NCI-H226 (cell line): ENCODE measurements at places on chromosomes 2 and 18.
A peak's percentile ranks its signal among the peaks of the same experiment; 100 is the strongest.

- DNase-seq = peak; percentile 56
Observed at GRCh38 chr2:240208631-240209211, 68.3 kb upstream of the OTOS start.

DNA sequence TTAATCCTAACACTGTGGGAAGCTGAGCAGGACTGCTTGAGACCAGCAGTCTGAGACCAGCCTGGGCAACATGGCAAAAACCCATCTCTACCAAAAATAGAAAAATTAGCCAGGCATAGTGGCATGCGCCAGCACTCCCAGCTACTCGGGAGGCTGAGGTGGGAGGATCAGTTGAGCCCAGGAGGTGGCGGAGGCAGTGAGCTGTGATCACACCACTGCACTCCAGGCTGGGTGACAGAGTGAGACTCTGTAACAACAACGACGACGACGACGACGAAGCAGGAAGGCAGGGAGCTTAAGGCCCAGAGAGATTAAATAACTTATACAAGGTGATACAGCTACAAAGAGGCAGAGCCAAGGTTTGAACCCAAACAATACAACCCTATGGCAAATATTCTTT lies 37.3 kb downstream of the CFAP36 start:
- DNase-seq = no peak

- DNase-seq = no peak
Observed at GRCh38 chr18:5543773-5544389, at the start of gene EPB41L3. Gene EPB41L3, minus strand, starts transcription at chr18:5543997. Its CDS starts 54,814 bp downstream, at chr18:5489183.

- peak; percentile 12 for DNase-seq
Observed at GRCh38 chr2:161102770-161103450, 57.3 kb upstream of the TANK start.

- DNase-seq = no peak
Observed at GRCh38 chr18:79852561-79853302, 55.0 kb downstream of the KCNG2 start.

GRCh38 chr2:191270306-191271161 lies 25.3 kb downstream of the MYO1B start:
- DNase-seq = no peak

DNA sequence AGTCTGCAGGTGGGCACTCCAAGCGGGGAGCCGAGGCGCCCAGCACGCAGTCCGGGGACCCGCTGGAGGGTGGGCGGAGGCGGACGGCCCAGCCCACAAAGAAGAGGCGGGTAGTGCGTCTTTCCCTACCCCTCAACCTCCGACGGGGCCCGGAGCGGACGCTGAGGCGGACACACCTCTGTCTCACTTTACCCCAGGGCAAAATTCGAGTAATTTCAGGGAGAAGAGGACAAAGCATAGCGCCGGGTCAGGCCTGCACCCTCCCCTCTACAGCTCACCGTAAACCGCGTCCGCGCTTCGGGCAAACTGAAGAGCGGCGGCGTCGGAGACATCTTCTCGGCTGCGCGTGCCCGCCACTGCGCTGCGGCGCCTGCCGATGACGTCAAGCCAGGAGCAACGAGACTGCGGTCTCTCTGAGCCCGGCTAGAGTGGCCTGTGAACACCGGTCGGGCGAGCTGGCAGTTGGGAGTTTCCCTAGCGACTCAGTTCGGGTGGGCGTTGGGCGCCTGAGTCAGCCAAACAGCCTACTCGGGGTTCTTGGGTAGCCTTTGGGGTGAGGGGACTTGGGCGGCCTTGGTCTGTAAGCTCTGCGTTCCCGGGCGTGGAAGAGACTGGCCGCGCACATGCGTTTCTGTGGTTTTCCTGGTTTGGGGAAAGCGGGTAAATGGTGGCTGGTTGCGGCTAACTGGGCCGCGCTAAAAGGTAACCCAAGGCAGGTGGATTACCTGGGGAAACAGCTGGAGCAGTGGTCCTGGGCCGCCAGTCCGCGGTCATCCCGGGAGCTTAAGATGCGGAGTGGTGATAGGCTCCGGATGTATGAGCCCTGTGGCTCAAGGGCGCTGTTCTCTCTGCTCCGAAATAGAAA lies at the start of gene THOC1:
THOC1 (minus strand) TSS at position 360 of the 865 bp plus-strand sequence; CDS start at position 332, 28 bp downstream.
- peak; percentile 94 for DNase-seq

DNA sequence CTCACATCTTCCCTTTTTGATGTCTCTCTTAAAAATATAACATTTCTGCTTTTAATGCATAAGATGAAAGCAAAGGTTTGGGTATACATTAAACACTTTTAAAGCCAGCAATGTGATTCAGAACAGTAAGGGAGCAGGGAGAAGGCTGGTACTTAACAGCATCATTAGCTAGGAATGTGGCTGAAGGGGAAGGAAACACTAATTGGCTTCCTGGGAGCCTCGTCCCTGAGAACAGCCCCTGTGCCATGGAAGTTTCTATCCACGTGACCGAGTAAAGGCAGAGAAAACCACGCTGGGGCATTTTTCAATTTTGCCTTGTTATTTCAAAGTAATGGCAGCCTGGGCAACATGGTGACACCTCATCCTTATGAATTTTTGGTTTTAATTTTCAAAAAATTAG lies 109.2 kb upstream of the GPC1 start:
- DNase-seq = no peak

GRCh38 chr18:50558948-50559751 lies 737 bp upstream of the MAPK4 start:
- no peak for DNase-seq

GRCh38 chr18:76358774-76359173 lies 136.3 kb downstream of the ZNF516 start:
- no peak for DNase-seq

DNA sequence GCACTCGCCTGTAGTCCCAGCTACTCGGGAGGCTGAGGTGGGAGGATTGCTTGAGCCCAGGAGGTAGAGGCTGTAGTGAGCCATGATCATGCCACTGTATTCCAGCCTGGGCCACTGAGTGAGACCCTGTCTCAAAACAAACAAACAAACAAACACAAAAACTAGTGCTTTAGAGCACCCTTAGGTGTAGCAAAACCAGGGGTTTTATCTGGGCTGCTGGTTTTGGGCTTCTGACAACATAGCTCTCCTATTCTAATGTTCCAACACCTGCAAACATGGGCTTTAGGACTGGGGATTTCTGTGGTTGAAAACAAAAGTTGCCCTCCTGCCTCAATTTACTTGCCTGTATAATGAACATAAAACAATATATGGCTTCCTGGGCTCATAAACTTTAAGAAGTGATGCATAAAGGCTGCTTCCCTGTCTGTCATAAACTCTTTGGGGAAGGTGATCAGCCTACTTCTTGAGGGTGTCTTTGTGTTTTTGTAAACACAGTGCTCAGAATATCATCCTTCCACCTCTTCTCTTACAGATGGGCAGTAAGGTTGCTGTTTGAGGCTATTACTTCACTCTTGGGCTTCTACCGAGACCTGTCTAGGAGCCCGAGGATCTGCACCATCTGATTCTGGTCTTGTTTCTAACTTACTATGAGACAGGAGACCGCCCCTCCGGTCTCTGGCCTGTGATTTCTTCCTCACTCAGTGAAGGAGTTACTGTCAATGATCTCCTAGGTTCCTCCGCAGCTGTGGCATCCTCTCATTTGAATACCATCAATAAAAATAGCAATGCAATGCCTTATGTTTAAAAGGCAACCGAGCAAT lies 246.5 kb downstream of the MYCN start:
- DNase-seq = no peak

DNA sequence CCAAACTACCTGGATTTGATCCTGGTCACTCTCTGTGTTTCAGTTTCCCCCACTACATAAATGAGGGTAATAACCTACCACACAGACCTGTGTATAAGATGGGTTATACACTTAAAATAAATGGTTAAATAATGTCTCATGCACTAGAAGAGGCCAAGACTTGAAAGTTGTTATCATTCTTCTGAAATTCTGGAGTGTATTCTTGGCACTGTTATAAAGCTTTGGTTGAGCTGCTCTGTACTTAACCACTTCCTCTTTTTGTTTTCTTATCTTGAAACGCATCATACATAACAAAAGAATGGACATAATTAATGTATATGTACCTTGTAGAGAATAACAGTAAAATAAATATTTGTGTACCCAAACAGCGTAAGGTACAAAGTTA lies 281.0 kb downstream of the AFF3 start:
- DNase-seq = peak; percentile 51

DNA sequence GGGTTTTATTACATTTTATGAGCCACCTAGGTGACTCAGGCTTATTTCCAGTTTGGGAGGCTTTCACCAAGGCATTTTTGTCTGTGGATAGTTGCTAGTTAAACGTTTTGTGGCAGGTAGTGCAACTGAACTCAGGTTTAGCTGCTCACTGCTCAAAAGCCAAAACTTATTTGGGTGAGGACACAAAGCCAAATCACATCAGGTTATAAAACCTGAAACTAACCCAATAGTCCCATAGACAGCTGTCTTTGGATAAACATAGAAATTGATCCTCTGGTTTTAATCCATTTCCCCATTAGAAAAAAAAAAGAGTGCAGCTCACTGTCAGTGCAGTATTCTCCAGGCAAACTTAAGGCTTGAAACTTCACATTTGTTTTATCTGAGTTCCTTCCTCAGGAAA lies 362.6 kb upstream of the TFPI start:
- no peak for DNase-seq

- DNase-seq = peak; percentile 66
Observed at GRCh38 chr2:75640621-75641121, 5.9 kb upstream of the MRPL19 start.

DNA sequence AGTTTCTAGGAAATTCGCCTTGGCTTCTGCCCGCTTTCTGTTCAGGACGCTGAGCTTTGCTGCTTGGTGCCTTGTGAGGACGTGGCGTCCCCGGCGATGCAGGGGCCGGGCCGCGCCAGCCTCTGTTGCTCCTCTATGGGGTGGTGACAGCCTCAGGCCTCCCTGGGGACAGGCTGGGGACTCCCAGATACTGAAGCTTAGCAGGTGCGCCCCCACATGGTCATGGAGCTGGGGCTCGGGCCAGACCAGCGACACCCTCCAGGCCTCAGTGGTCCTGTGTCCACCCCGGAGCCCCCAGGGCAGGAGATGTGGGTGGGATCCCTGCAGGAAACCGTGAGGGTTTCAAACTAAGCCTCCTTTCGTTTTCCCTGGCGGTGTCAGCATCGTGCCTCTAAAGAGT lies 29.2 kb downstream of the KCNG2 start:
- no peak for DNase-seq

GRCh38 chr18:24567199-24567598 lies 106.8 kb downstream of the HRH4 start:
- peak; percentile 82 for DNase-seq

DNA sequence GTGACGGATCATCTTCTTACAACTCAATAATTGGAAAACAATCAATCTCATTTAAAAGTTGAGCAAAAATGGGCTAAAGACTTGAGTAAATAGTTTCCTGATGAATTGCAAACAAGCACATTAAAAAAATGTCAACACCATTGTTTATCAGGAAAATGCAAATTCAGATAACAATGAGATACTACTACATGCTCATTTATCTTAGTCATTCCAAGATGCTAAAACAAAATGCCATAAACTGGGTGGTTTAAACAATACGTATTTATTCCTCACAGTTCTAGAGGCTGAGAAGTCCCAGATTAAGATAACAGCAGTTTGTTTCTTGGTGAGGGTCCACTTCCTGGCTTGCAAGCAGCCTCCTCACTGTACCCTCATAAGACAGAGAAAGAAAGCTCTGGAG lies 359.6 kb downstream of the NR4A2 start:
- DNase-seq = no peak

- DNase-seq = peak; percentile 96
Observed at GRCh38 chr2:119491776-119492525, 32.3 kb downstream of the SCTR start.

- DNase-seq = no peak
Observed at GRCh38 chr2:226763320-226763719, 36.3 kb downstream of the IRS1 start.

DNA sequence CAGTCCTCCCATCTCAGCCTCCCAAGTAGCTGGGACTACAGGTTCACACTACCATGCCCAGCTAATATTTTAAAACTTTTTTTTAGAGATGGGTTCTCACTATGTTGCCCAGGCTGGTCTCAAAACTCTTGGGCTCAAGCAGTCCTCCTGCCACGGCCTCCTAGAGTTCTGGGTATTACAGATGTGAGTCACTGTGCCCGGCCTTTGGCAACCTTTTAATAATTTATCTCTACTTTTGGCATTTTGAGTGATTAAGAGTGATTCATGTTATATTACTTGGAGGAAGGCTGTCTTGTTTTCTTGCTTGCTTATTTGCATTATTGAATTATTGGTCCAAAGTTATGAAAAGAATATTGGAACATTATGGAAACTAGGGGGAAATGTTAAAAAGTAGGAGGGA lies 24.3 kb downstream of the NCOA1 start:
- peak; percentile 61 for DNase-seq

GRCh38 chr2:164890544-164890943 lies 48.9 kb upstream of the COBLL1 start:
- DNase-seq = no peak

GRCh38 chr2:187319441-187320108 lies 128.5 kb downstream of the CALCRL start:
- peak; percentile 31 for DNase-seq

DNA sequence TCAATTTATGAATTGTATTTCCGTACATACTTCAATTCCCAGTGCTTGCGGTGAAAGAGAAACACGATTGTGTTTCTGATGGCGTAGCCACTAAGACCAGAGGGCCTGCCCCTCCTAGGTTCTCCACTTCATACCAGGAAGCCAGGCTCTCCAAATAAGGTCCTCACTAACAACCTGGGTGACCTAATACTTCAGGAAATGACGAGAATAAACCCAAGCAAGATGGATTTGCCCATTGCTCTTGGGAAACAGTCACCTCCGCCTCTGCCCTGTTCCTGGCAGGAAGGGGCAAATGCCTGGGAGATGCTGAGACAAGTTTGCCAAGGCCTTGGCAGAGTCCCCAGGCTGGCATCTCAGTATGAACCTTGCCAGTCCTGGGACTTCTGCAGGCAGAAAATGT lies 41.8 kb downstream of the TTC32 start:
- DNase-seq = no peak

DNA sequence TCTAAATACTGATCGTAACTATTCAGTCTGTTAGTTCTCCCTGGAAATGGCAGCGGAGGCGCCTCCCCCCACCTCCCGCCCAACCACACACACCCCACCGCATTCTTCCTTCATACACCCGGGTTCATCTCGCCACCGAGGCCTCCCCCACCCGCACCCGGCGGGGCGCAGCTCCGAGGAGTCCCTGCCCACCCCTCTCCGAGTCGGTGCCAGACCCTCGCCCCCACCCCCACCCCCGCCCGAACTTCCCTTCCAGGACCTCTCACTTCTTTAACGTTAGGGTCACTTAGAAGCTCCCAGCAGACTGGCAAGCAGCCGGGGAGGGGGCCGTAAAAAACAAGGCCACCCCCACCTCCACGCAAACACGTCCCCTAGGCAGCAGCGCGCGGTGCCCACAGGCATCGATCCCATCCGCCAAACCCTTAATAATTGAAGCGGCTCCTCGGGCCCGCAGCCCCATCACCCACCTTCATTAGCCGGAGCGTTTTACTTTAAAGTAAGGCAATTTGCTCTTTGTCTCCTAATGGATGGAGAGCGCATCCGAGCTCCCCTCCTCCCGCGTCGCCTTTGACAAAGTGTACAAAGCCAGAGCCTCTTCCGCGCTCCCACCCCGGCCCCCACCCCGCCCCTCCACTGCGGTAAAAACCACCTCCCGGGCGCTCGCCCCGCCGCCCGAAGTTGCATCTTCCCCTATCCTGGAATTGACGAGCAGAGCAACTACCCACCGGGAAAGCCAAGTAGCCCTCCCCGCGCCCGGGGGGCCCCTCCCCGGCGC lies 624 bp downstream of the ZNF516 start:
- DNase-seq = no peak

- no peak for DNase-seq
Observed at GRCh38 chr2:24461685-24462084, 29.4 kb upstream of the NCOA1 start.

- DNase-seq = no peak
Observed at GRCh38 chr18:26301681-26302080, 75.4 kb downstream of the TAF4B start.
